ENCODE measurements at places on chromosomes 2 and 18.

DNA sequence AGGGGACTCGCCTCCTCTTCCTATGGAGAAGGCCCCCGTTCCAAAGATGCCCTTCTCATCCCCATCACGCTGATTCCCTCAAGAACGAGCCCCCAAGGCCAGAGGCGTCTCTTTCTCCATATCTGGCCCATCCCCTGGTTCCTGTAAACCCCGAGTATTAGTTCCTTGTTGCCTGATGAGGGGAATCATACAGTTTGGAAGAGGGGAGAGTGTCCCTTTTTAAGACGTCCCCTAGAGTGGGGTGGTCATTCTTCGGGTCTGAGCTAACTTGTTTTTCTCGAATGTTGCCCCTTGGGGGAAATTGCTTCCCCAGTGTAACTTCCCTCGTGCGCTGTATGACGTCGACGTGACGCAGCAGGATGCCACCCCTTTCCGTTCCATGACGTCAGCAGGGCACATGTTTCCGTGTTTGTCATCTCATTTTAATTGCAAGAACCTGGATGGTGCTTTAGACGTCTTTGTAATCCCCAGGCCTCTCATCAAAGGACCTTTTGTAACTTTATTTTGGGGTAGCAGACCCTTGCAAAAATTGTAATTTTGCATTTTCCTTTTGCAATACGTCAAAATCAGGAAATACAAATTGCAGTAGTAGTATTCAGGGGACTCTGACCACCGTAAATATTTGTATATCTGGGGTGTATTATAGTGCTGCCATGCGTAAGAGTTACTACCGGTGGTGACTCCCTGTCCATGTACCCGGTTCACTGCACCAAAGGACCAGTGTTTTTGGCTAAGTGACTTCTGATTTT, 569 bp downstream of the BABAM2 start:
- peak; percentile 95 for DNase-seq

GRCh38 chr2:42116195-42117181, 52.7 kb upstream of the EML4 start:
- no peak for DNase-seq

- DNase-seq: no peak
Observed at GRCh38 chr2:242047963-242048362, 178.4 kb downstream of the RTP5 start.

GRCh38 chr2:163417596-163418337, 318.0 kb downstream of the FIGN start:
- no peak for DNase-seq

DNA sequence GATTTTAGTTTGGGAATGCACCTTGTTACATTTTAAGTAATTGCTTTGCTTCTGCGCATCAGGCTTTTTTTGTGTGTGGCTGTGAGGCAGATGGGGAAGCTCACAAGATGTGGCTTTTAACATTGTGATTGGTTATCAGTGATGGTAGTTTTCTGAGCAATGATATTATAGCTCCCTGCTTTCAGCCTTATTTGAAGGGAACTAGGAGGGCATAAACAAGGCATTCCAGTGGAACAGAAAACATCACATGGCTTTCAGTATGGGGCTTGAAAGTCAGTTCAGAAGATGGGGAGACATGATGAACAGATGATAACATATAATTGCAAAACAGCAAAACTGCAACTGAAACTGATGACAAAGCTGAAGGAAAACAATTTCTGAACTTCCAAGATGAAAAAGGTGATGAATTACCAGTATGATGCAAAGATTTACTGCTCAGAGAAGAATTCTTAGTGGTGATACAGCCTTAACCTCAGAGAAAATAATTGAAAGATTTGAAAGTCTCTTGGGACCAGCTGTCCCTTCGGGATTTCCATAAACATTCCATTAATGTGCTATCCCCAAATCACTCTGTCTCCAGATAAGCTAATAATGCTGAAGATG, 439.7 kb downstream of the RND3 start:
- no peak for DNase-seq

- peak; percentile 54 for DNase-seq
Observed at GRCh38 chr2:240622531-240623235, 2.6 kb upstream of the GPR35 start.
